ENCODE measurements at places on chromosomes 3 and 15.

- DNase-seq = no peak
These were observed 11.3 kb downstream of the EXOSC7 start for GRCh38 chr3:44987332-44987731.

DNA sequence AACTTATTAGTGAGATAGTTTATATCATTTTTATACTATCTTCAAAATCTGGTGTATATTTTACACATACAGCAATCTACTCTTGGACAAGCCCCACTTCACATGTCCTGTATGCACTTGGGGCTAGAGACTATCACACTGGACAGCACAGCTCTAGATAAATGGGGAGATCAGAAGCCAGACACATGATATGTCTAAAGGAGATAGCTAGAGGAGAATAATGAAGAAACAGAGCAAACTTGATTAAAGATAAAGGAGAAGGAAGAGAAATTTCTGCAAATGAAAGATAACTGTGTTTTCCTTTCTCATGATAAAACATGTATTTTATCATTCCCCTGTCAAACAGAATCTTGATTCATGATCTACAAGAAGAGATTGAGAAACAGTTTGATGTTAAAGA lies 13.0 kb downstream of the CPA3 start:
- no peak for DNase-seq

- DNase-seq = no peak
These were observed 471.2 kb downstream of the MFSD1 start for GRCh38 chr3:159273070-159273469.

- DNase-seq = peak; percentile 92
These were observed 37.1 kb downstream of the CPA3 start for GRCh38 chr3:148901987-148902791.
